Immature natural killer cell (primary cell): ENCODE measurements at places on chromosomes 6 and 20. TPM values are rescaled to one million over a fixed set of nuclear protein-coding genes. Genes with fewer than 3 reads are reported as not detected.

GRCh38 chr6:35413911-35414310, 38.2 kb upstream of the FANCE start:
- DNase-seq, result no peak

DNA sequence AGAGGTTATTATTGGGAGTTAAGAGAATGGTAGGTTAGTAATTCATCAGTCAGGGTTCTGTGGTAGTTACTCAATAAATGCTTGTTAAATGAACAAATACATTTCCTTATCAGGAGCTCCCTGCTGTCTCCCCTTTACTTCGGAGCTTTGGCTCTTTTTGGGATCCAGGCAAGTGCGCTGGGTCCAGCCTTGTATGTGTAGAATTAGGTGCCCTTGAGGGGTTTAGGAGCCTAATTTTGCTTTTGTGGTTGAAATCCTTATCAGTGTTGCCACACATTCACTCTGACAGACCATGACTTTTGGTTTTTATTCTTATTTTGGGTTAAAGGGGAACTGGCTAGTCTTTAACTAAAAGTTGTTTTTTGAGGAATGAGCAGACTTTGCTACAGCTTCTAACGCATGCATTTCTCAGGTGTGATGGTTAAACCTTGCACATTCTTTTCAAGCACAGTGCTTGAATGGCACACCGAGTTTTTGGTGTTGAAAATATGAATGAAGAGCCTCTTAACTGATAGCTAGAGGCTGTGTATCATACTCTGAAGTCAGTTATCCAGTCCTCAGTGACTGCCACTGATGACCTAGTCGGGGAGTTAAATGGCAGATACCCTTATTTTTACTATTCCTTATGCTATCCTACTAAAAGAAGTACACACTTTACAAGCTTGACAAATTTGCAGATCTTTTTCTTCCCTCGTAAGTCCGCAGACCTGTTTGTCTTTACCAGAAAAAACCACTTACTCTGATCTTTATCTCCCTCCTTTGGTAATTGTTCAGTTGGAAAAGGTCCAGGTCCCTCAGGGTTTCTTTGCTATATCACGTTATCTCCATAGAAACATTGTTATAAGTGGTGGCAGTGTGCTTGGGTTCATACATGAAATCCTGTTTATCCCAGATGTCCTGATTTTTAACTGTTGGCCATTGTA, 50.7 kb upstream of the PLCG1 start:
- DNase-seq, result no peak

Gene CLVS2
- not detected for polyA plus RNA-seq

DNA sequence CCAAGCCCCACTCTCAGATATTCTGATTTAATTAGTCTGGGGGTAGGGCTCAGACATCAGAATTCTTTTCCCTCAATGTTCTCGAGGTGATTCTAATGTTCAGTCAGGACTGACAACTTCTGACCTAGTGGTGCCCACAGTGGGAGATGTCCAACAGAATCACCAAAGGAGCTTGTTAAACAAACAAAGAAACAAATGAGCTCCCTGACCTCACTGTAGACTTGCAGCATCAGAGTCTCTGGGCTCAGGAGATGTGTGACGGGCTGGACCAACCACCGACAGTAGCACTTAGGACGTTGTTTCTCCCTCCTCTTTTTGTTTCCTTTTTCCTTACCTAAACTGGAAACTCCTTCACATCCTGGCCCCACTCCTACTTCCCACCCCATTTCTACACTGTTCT, 49.3 kb downstream of the CLIC5 start:
- DNase-seq, result no peak

- no peak for DNase-seq
Measured at GRCh38 chr6:136371959-136372358, 82.3 kb upstream of the BCLAF1 start.

Gene HUS1B
- polyA plus RNA-seq, result 1.7 TPM

Gene ADAT2
- 0.66 TPM for polyA plus RNA-seq

- no peak for DNase-seq
Measured at GRCh38 chr6:100986921-100987320, 105.8 kb upstream of the ASCC3 start.

- no peak for DNase-seq
Measured at GRCh38 chr6:126957721-126958120, 160.8 kb upstream of the RSPO3 start.

Gene NOX3
- polyA plus RNA-seq, result not detected

Gene CST3
- 60.0 TPM for polyA plus RNA-seq

Gene TNFRSF21
- polyA plus RNA-seq, result 0.38 TPM

- no peak for DNase-seq
Measured at GRCh38 chr6:130788954-130789353, 38.3 kb upstream of the SMLR1 start.

Gene TRIM10
- not detected for polyA plus RNA-seq

DNA sequence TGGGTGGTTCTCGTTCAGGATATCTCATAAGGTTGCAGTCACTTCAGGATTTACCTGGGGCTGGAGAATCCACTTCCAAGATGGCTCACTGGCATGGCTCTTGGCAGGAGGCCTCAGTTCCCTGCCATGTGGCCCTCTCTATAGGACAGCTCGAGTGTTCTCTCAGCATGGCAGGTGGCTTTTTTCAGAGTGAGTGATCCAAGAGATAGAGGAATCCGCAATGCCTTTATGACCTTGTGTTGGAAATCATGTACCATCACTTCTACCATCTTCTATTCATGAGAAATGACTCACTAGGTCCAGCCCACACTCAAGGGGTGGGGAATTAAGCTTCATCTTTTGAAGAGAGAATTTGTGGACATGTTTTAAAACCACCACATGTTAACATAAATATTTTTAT, 37.8 kb downstream of the PPP1R16B start:
- DNase-seq, result no peak

Gene ZFP57
- polyA plus RNA-seq, result 5.2 TPM

Gene HTR1B
- polyA plus RNA-seq, result not detected

GRCh38 chr6:56595490-56596122, 47.1 kb downstream of the DST start:
- DNase-seq, result peak; percentile 15
